Left lung (tissue), 14 donors: ENCODE measurements at places on chromosomes 4 and X. TPM values are rescaled to one million over a fixed set of nuclear protein-coding genes. Genes with fewer than 3 reads are reported as not detected.

GRCh38 chr4:66235876-66236275 lies 565.6 kb upstream of the EPHA5 start:
- no peak for DNase-seq

DNA sequence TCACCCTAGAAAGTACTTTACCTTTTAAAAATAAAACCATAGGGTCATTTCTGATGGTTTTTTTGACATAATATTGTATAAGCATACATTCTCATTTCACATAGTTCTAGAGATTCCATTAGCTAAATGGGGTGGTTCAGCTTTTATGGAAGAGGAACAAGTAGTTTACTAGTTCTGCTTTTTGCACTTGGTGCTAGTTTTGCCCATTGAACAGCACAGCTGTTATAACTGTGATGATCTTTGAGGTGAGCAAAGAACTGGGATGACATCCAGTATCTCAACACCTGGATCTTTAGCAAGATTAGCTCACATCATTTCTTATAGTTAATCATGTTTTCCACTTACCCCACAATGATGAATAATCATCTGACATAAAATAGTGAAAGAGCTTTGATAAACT lies 40.9 kb downstream of the MOB1B start:
- no peak for DNase-seq

Gene DGKK
- polyA plus RNA-seq: 0.03 TPM

Gene ELMOD2
- polyA plus RNA-seq: 45.1 TPM

DNA sequence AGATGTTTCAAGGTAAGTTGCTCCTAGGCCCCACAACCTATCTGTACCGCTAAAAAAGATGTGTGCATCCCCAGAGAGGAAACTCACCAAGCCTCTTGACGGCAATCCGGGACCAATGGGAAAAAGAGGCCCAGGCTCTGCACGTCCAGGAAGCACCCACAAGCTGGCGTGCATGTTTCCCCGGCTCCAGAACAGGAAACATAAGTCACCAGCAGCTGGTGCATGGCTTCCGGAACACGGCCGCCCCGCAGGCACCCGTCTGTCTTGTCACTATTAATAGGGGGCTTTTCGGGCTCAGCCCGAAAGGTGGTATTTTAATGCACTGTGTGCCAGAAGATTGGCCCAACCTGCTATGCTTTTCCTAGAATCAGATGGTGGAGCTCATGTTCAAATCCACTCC lies 22.2 kb downstream of the CRMP1 start:
- no peak for DNase-seq

DNA sequence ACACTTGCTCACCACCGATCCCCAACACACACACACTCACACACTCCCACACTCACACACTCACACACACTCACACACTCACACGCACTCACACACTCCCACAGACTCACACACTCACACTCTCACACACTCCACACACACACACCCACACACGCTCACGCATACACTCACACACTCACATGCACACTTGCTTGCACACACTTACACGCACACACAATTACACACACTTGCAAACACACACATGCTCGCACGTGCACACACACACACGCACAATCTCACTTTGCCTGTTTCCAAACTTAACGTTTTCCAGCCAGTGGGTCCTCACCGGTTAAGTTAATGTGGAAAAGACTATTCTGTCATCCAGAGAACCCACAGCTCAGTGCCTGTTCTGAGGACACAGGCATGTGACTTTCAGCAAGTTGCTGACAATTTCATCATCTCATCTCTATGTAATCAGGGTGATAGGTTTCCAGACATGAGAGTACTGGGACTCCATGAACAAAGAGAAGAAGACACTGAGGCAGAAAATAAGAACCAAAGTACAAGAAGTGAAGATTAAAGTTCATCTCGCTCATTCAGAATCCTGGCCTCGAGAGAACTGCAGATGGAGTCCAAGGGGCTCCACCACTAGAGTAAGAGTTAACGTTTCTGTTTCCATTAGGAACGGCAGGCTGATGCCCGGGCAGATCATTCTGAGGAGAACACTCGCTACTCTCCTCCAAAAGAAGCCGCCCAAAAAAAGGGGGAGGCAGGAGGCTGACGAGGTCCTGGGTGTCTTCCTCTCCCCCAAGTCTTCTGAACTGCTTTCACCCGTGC lies 153.2 kb upstream of the FRG1 start:
- no peak for DNase-seq

Gene TRIML2
- not detected for polyA plus RNA-seq
